Adrenal gland (tissue), 19 donors: ENCODE measurements at places on chromosomes 2 and 18. TPM values are rescaled to one million over a fixed set of nuclear protein-coding genes. Genes with fewer than 3 reads are reported as not detected.

DNA sequence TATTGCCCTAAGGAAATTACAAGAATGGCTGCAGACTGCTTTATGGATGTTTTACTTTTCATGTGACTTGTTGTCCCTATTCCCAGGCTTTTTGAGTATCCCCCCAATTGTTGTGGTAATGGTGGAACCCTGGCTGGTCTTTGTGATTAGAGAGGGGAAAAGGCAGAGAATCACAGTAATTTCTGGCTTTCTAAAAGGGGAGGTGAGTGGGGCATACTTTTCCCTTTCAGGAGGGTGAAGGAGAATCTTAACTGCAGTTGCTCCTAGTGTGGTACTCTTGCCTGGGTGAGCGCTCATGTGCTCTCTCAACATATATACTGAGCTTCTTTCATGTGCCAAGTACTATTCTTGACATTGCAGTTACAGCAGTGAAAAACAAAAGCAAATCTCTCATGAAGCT lies 69.3 kb downstream of the ASXL3 start:
- no peaks in the 10 kb centered on the region for H3K4me1 ChIP-seq
- no peaks in the 10 kb centered on the region for H3K36me3 ChIP-seq
- H3K27me3 ChIP-seq: no peaks in the 10 kb centered on the region

GRCh38 chr2:145119225-145119624 lies 599.3 kb upstream of the ZEB2 start:
- H3K36me3 ChIP-seq: no peaks in the 10 kb centered on the region
- no peaks in the 10 kb centered on the region for H3K4me1 ChIP-seq
- no peak for DNase-seq
- H3K27me3 ChIP-seq: no peaks in the 10 kb centered on the region
- H3K4me3 ChIP-seq: no peak overlapping the region
- no peak overlapping the region for H3K27ac ChIP-seq

DNA sequence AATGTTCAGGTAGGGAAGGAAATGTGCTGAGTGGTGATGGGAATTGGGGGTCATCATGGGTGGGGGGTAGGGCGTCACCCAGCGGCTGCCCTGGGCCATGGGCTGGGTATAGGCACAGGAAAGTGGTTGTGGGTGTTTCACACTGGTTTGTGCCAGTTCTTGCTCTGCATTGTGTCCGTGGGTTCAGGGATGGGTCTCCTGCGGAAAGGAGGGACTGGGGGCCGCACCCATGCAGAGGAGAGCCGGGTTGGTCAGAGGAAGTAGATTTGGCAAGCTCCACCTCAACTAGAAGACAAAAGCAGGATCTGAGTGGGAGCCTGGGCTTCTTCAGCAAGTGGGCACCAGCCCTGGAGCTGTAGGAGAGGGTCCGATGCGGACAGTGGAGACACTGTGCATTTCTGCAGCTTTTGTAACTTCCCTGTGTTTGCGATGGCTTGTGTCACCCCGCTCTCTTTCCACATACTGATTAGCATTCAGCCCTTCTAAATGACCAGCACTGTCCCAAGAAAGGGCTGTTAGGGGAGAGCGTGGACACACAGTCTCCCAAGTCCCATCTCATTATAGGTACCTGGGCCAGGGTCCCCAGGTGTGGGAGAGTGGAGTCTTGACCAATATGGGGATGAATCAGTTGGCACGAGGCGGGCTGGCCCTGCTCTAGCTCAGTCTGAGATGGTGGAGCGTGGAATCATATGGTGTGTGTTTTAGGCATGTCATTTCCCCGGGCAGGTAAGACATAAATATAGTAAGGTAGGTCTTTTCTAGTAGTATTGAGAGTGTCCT lies 67.2 kb downstream of the LRRFIP1 start:
- no peak overlapping the region for H3K4me3 ChIP-seq
- no peak overlapping the region for H3K27ac ChIP-seq
- H3K36me3 ChIP-seq: no peaks in the 10 kb centered on the region
- H3K27me3 ChIP-seq: no peaks in the 10 kb centered on the region
- DNase-seq: no peak
- peaks cover 72% of the 10 kb centered on the region for H3K4me1 ChIP-seq

- DNase-seq: peak; percentile 19
- no peak overlapping the region for H3K4me3 ChIP-seq
- peaks cover 12% of the 10 kb centered on the region for H3K4me1 ChIP-seq
- H3K27ac ChIP-seq: no peak overlapping the region
- no peaks in the 10 kb centered on the region for H3K27me3 ChIP-seq
These were observed 111.8 kb downstream of the CELF4 start for GRCh38 chr18:37453752-37454151.

DNA sequence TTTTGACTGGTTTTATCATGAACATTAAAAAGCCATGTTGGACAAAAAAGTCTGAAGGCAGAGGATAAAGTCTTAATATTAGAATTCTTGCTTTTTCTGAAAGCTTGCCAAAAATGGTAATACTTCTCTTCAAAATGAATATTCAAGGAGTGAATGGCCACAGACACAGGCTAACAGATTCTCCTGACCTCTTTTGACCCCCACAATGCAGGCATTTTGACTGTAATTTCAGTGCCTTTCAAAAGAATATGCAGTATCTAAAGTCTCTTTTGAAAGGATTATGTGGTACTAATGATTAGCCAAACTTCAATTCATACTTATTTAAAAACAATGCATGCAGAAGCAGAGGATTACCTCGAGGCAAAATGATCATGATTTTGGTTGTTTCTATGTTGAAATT lies 557.8 kb upstream of the GCFC2 start:
- no peak overlapping the region for H3K4me3 ChIP-seq
- H3K4me1 ChIP-seq: no peaks in the 10 kb centered on the region
- no peaks in the 10 kb centered on the region for H3K27me3 ChIP-seq

DNA sequence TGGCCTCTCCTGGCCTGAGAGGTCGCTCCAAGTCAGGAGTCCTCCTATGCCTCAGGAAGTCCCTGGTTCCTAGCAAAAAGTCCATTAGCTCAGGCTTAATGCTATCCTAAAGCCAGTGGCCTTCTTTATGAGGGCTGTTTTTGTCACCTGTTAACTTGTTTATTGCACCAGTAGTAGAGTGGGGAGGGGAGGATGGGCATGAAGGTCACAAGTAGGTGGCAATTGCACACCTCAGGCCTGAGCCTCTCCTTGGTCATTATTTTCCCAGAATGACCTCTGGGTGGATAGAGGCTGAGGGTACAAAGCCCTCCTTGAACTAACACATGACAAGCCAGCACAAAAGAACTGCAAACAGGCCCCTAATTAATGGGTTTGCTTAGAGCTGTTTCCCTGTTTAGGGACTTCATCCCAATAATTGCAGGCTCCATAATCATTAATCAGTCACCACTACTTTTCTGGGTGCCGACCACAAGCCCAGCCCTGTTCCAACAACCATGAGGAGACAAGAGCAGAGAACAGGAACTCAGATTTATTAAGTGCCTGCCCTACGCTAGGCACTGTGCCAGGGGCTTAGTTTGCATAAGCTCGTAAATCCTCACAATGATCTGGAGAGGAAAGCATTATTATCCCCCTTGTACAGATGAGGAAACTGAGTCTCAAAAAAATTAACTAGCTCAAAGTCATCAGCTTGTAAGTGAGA lies 123.0 kb upstream of the PKDCC start:
- H3K4me3 ChIP-seq: no peak overlapping the region
- H3K4me1 ChIP-seq: peaks cover 22% of the 10 kb centered on the region
- no peak overlapping the region for H3K27ac ChIP-seq
- no peak for DNase-seq
- no peaks in the 10 kb centered on the region for H3K27me3 ChIP-seq

GRCh38 chr2:109208071-109208950 lies 79.3 kb downstream of the SH3RF3 start:
- H3K4me1 ChIP-seq: peaks cover 43% of the 10 kb centered on the region
- no peaks in the 10 kb centered on the region for H3K36me3 ChIP-seq
- DNase-seq: no peak

GRCh38 chr18:52431683-52432082 lies 91.7 kb downstream of the DCC start:
- H3K4me3 ChIP-seq: no peak overlapping the region
- H3K4me1 ChIP-seq: no peaks in the 10 kb centered on the region
- no peak for DNase-seq
- no peaks in the 10 kb centered on the region for H3K27me3 ChIP-seq

DNA sequence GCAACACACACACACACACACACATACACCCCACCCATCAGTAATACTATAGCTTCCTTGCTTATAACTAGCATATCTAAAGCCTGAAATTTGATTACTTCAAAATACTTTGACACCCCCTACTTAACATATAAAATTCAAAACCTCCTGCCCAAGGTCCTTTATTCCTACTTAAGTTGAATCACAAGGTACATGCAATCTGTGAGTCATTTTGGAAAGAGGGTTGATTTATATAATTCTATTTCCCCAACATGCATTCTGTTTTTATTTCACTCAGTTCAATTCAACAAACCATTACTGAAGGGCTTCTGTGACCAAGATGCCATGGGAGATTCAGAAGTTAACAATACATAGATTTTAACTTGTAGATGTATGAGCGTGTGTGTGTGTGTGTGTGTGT lies 420.7 kb downstream of the METTL4 start:
- H3K4me1 ChIP-seq: no peaks in the 10 kb centered on the region
- H3K36me3 ChIP-seq: no peaks in the 10 kb centered on the region
- no peak overlapping the region for H3K27ac ChIP-seq
- no peak for DNase-seq
- no peaks in the 10 kb centered on the region for H3K27me3 ChIP-seq

Gene IL18R1
- total RNA-seq: 3.7 TPM

Gene AQP12B
- total RNA-seq: not detected

Gene RESP18
- not detected for total RNA-seq
